ENCODE measurements at places on chromosomes 7 and 10.

- no peak for DNase-seq
Observed at GRCh38 chr10:89853781-89854191, 152.4 kb downstream of the KIF20B start.

DNA sequence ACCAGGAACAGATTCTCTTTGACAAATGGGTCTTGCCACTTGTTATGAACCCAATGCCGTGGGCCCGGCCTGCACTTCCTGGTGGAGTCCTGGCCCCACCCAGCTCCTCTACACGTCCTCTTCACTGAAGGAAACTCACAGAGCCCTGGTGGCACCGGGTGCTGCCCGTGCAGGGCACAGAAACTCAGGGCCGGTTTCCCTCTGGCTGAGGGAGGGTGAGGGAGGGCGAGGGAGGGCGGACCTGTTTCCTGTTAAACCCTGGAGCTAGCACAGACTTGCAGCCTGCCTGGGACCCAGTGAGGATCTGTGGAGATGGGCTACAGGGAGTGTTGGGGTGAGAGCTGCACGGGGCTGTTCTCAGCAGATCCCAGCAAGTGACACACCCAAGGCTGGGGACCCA, 596.3 kb downstream of the PTPRN2 start:
- no peak for DNase-seq

DNA sequence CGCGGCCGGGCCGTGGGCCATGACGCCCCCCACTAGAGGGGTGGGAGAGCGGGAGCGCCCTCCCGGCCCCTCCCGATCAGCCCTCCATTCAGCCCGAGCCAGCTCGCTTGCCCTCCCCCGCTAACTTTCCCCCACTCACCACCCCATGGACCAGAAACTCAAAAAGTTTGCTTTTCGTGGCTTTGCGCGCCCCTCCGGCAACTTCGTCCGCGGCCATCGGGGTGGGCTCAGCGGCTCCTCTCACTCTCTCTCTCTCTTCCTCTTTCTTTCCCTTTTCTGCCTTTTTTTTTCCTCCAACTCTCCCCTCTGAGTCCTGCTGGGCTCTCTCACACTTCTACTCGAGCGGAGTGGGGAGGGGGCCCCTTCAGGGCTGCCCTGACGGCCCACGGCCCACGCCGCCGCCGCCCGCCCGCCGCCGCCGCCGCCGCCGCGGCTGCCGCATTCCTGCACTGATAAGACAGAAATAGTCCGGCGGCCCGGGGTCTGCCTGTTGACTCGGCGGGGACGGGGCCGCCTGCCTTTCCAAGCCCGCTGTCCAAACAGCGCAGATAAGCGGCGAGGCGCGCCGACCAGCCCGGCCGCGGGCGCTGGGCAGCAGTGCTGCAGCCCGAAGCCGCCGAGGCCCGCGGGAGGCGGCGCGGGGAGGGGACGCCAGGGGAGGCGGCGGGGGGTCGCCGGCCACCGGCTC, at the start of gene SMARCD3:
SMARCD3 (minus strand) TSS at position 349 of the 688 bp plus-strand sequence; CDS start at position 217, 132 bp downstream.
- no peak for DNase-seq

DNA sequence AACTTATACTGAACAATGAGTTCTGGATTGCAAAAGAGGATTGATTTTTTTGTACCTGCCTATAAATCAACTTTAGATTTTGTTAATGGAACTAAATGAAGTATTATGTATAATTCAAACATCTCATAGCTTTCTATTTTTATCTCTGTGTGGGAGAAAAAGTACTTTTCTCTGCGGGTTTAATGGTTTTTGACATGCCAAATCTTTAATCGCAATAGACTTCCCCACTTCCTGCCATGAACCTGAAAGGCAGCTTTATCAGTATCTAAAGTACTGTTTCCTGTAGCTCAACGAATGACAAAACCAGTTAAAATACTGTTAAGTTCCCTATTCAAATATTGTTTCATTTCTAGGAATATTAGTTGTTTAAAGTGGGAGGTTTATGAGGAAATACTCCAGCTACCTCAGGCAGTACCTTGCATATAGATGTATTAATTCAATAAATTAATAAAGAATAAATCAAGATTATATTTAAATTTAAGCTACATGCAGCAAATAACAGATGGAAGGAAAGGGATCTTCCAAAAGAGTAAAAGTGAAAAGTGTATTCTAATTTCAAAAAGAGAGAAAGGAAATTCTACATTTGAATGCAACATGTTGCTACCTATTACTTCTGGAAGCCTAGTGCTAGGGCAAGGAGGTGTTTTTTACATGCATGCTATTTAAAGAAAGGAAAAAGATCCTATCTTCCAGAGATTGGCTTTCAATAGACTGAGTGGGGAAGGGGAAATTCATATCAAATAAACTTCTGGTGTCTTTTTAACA, 75.9 kb downstream of the SVOPL start:
- DNase-seq: no peak

GRCh38 chr7:34153656-34154270, 248.4 kb downstream of the BMPER start:
- DNase-seq: no peak

DNA sequence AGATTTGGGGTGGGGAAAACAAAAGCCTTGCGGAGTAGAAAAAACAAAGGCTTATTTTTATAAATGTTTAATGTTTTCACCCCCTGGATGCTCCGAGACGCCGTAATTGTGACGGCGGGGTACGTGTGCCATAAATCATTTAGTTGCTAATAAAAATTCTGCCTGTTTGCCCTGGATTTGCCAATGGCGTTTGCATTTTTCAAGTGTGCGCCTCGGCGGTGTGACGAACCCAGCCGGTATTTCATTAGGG, 2.5 kb upstream of the TNRC18 start:
- DNase-seq: no peak

DNA sequence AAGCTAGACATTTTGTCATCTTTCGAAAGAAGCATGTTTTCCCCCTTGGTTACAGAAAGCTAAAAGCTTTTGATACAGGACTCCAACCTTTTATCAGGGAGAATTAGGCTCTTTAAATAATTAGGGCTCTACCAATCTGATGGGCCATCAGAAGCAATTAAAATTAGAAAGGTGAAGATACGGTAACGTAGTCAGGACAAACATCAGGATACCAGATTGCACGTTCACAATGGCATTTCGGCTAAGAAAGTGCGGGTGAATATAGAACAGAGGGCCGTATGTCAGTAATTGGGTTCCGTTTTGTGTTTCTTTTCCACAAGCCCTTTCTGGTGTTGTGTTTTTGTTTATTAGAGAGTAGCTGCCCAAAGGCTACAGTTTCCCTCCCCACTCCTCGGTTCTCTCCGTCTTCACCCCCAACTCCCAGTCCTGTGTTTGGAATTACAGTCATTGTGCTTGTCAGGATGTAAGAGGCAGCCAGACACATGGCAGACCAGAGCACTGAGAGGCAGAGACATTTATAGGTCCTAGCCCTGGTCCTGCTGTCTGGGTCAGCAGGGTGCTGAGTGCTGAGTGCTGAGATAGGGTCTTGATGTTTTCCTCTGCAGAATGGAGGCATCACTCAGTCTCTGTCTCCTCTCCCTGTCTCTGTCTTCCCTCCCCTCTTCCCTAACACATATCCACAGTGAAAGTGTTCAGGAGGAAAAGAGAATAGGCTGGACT, 5.5 kb downstream of the PFKP start:
- no peak for DNase-seq

GRCh38 chr7:38051311-38051710, 126.7 kb upstream of the STARD3NL start:
- DNase-seq: no peak

GRCh38 chr7:85713171-85713570, 526.3 kb upstream of the SEMA3D start:
- no peak for DNase-seq

DNA sequence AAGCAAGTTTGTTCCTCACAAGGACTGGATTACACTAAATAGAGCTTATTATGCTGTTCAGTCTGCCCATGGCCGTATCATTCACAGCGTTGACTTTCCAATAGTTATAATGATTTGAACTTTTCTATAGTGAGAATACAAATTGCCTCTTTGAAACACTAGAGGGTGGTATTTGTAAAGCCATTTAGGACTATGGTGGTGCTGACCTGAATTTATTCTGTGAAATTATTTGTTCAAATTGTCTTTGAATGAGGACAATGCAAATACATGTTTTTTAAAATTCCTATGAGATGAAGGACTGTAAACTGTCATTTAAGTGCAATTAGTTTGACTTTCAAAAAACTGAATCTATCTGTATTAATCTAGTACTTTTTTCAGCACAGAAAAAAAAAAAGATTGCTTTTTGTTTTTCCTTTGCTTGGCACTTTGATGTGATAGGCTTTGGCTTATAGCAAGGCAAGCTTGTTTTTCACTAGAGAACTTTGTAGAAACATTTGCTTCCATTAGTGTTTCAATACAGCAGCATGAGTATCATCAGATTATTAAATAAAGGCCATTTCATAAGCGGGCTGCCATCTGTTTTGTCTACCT, 122.7 kb upstream of the TMEM229A start:
- no peak for DNase-seq

GRCh38 chr7:2849941-2850766, 6.0 kb upstream of the GNA12 start:
- DNase-seq: no peak

GRCh38 chr7:68247126-68247525, 1250.5 kb downstream of the TYW1 start:
- no peak for DNase-seq

- no peak for DNase-seq
Observed at GRCh38 chr7:4711634-4712033, 29.5 kb downstream of the FOXK1 start.

- no peak for DNase-seq
Observed at GRCh38 chr10:69802424-69803161, 887 bp downstream of the COL13A1 start.

GRCh38 chr10:117365612-117366011, 9.6 kb downstream of the PDZD8 start:
- no peak for DNase-seq

- no peak for DNase-seq
Observed at GRCh38 chr7:34719636-34720035, 61.6 kb downstream of the NPSR1 start.

- DNase-seq: no peak
Observed at GRCh38 chr7:43636093-43636492, 53.2 kb downstream of the STK17A start.

- peak; percentile 67 for DNase-seq
Observed at GRCh38 chr7:44046321-44047061, 2.0 kb downstream of the DBNL start.

- DNase-seq: no peak
Observed at GRCh38 chr10:7611909-7612308, 54.9 kb downstream of the ITIH5 start.

DNA sequence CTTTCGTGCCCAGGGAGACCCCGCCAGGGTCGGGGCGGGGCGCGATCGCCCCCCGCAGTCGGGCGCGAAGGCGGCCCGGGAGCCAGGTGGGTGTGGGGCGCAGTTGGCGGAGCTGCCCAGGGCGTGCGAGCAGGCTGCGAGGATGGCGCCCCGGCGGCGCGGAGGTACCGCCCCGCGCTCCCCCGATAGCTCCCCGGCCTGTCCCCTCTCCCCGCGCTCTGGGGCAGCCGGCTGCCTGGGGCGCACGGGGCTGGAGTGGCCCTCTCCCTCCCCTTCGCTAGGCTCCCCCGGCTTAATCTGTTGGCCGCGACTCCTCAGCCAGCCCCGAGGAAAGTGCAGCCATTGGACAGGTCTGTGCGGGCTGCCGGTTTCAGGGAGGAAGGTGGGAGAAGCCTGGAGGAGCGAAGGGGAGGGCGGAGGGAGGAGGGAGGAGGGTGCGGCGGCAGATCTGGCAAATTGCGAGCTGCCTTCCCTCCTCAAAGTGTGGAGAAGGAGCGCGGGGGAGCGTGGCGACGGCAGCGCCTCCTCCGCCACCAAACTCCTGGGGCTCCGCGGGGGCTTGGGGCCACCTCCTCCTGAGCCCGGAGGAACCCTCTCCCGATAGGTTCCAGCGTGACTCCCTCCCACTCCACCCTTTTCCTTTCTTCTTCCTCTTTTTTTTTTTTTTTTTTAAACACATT, 361 bp upstream of the PLXDC2 start:
- no peak for DNase-seq

DNA sequence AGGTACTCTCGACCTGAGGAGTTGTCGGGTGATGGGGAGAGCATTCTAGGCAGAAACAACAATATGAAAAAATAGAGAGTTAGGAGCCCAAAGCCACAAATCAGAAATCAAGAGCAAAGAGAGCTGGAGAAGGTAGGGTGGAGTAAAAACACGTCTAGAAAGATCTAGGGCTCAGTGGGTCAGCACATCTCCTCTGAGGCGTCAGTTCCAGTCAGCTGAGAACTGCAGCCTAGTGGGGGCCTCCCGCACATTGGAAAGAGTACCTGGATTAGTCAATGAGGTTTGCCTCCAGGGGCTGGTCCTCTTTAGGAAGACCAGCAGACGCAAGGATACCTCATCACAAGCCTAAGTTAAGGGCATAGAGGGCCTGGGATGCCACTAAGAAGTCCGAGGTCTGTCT, 113.2 kb upstream of the LANCL2 start:
- no peak for DNase-seq

- no peak for DNase-seq
Observed at GRCh38 chr10:77315496-77316129, 322.0 kb downstream of the KCNMA1 start.

GRCh38 chr7:31432836-31433340, 81.0 kb upstream of the ITPRID1 start:
- no peak for DNase-seq

- DNase-seq: no peak
Observed at GRCh38 chr7:157897681-157898080, 560.9 kb downstream of the DNAJB6 start.

- no peak for DNase-seq
Observed at GRCh38 chr10:7546385-7546967, 120.3 kb downstream of the ITIH5 start.

GRCh38 chr10:104246976-104247375, 7.7 kb upstream of the GSTO1 start:
- DNase-seq: no peak

GRCh38 chr7:138137423-138138171, 61.3 kb downstream of the AKR1D1 start:
- no peak for DNase-seq

DNA sequence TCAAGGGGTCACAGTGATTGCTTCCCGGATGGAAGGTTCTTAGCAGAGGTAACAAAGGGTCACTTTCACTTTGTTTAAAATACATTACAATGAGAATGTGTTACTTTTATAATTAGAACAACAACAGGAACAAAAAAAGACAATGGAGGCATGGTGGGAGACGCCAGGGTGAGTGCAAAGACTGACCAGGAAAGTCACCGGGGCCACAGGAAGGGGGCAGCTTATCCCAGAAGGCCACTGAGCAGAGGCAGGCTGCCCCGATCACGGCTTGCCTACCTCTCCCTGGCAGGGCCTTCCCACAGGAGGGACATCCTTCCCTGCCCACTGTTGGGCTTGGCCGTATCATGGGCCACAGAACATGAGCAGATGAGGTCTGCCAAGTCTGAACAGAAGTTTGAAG, 46.8 kb upstream of the ENO4 start:
- no peak for DNase-seq

- DNase-seq: no peak
Observed at GRCh38 chr10:59675812-59676211, 33.8 kb downstream of the SLC16A9 start.

GRCh38 chr10:88819290-88819689, 16.8 kb downstream of the LIPM start:
- DNase-seq: no peak

GRCh38 chr7:28458732-28459131, 46.4 kb downstream of the CREB5 start:
- DNase-seq: no peak
